ENCODE measurements at places on chromosomes 13 and 19.

- DNase-seq: no peak
Observed at GRCh38 chr13:113566227-113566561, 18.4 kb upstream of the TFDP1 start.

DNA sequence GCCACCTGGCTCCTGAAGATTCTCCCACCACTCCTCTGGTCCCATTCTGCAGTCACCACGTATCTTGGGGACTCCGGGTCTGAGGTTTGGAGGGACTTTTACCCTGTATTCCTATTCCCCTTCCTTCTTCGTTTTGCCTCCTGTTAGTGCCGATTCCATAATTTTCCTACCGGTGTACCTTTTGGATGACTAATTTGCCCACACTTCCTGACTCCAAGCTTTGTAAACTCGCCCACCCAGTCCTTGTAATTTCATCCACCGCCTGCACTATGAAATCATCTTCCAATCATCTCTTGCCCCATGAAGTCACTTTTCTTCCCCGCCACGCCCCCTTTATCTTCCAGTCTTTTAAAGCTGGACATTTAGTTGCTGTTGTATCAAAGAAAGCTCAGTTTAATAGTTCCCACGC is 572 bp downstream of the UCHL3 start:
- peak; percentile 54 for DNase-seq

GRCh38 chr13:82817133-82817532 is 1065.1 kb downstream of the SLITRK1 start:
- no peak for DNase-seq

DNA sequence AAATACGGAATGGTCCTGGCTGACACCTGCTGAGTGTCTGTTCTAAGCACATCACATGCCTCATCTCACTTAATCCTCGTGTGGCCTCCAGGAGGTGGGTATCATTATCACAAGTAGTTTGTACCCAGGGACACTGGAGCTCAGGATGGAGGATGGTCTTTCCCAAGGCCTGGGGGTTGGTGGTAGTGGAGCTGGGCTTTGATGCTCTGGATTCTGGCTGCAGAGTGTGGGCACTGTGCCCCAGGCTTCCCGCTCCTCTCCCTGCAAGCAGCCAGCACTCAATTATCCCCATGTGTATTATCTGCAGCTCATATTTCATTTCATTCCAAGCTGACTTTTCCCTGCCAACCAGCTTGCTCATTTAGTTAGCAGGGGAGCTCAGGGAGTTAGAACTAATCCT is 52.1 kb downstream of the SIAH3 start:
- DNase-seq: peak; percentile 26

- DNase-seq: no peak
Observed at GRCh38 chr13:50241479-50241878, 226.2 kb downstream of the KCNRG start.

DNA sequence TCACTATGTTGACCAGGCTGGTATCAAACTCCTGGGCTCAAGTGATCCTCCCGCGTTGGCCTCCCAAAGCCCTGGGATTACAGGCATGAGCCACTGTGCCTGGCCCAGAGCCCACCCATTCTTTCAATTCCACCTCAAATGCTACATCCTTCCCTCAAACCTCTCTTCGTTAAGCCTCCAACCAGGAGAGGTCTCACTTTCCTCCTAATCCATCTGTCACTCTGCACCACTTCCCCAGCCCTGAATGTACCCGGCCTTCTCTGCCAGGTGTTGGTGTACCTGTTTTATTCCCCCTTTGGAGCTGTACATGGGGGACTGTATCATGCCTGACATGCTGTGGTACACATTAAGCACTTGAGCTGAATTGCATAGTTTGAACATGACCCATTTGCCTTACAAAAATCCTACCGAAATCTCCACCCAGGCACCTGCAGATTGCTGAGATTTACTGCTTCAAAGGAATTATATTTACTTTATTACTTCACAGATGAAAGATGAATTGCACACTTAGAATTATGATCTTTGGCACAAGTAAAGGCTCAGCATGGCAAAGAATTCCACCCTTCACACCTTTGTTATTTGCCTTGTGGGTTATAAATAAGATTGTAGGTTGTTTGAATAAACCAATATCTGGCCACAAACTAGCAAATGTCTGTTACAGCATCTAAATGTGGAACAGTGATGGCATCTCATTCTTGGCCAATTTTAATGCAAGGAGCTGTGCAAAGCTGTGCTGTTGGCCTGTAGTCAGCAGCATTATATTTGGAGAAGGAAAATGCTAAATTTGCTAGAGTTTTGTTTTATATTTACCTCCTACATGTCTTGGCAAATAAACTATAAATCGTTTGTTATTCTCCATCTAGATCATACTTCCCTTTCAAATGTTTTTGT is 15.6 kb upstream of the WASF3 start:
- no peak for DNase-seq

DNA sequence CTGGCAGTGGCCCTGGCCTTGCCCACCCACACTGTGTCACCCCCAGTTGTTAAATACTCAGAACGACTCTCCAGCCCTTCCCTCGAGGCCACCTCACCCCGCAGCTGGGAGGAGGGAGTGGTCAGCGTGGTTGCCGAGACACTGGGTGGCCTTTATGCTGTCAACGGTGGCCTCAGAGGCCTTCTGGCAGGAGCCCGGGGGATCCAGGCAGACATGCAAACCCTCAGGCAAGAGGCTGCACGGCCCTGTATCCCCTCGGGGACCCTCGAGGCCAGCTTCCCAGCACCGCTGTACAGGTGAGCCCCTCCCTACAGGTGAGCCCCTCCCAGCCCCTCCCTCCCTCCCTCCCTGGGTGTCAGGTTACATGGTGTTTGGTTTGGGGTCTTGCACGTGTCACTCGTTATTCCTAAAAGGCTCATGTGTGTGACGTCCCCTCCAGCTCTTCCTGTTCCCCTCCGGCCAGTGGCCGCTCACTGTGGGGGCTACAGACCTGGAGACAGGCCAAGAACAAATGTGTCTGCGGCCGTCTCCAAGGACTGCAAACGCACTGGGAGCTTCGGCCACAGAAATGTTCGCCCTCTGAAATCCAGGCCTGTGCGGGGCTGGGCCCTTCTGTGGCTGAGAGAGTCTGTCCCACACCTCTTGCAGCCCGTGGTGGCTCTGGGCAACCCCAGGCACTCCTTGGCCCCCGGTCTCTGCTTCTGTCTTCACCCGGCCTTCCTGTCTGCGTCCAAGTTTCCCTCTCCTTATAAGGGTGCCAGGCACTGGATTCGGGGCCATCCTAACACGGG is at the start of gene TEKTIP1:
Gene TEKTIP1, plus strand, starts transcription at position 210 of the 791 bp plus-strand sequence. Its CDS starts 4 bp downstream, at position 214.
- DNase-seq: no peak

DNA sequence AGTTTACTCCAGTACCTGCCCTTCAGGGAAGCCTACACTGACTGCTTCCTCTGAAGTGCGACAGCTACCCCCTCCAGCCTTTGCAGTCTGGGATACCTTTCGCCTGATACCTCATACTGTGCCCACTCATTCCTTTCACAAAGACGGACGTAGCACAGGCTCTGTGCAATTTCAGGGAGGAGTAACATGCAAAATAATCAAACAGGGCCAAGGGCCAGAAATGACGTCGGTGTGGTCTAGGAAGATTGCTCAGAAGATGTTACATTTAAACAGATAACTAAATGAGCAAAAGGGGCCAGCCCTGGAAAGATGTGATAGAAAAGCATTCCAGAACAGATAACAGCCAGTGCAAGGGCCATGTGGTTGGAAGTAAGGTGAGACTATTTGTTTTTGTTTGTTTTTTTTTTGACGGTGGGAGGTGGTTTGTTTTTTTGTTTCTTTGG is 6.6 kb upstream of the DDX39A start:
- no peak for DNase-seq

GRCh38 chr13:70959035-70959775 is 851.0 kb upstream of the KLHL1 start:
- no peak for DNase-seq

- no peak for DNase-seq
Observed at GRCh38 chr13:49348751-49349150, 95.1 kb downstream of the CAB39L start.

DNA sequence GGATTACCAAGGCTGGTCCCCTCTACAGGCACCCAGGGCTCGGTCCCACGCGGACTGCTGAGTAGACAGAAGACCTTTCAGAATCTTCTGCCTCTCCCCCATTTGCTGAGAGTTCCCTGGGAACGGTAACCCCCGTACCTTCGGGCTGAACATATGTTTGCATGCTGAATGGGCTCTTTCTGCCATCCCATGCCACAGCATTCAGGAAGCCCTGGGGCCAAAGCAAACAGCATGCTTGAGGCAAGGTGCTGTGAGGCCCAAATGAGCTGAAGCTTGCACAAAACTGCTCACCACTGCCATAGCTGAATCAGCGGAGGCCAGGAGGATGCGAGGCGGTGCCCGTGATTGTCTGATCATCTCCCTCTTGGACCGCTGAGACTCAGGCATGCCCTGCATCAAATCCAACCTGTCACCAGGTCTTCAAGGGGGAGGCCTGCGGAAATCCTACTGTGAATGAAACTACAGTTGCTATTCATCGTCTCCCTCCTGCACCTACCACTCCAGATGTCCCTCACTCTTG is 16.3 kb upstream of the C19orf12 start:
- no peak for DNase-seq

GRCh38 chr13:32125751-32126150 is 94.2 kb downstream of the FRY start:
- DNase-seq: no peak

DNA sequence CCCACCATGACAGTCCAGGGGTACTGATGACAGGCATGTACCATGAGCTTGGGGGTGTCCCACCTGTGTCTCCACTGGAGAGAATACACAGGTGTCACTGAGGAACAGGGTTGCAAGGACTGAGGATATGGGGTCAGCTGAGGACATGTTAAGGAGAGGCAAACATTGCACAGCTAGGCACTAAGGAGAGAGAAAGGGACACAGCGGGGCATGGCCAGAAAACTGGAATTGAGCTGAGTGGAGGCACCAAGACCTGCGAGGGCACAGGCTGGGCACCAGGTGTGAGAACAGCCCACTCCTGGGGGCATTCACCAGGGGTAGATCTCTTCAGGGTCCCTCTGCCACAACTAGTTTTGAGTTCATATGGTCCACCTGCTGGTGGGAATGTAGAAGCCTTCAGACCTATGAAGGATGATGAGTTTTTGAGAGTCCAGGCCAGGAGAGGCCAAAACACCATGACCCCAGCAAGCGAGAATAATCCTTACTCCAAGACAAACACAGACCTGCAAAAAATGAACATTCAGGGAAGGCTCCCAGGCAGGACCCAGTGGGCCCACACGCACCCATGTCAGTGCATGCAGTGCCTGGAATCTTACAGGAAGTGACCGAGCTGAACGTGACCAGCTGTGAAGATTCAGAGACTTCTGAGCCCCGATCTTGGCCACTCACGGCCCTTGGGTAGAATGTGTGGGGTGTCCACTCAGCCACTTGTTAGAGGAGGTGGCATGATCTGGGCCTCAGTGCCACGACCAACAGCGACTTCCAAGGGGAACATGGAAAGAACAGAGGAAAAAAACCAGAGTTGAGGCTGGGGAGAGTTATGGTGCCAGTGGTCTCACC is 1.4 kb upstream of the ZNF584 start:
- no peak for DNase-seq

- DNase-seq: no peak
Observed at GRCh38 chr13:32968316-32968715, 47.9 kb upstream of the KL start.

- peak; percentile 36 for DNase-seq
Observed at GRCh38 chr19:9913237-9914000, 22.9 kb downstream of the OLFM2 start.

- peak; percentile 18 for DNase-seq
Observed at GRCh38 chr19:39677961-39678889, 22.5 kb downstream of the LGALS16 start.

GRCh38 chr19:14487370-14488125 is 8.4 kb downstream of the GIPC1 start:
- DNase-seq: no peak

DNA sequence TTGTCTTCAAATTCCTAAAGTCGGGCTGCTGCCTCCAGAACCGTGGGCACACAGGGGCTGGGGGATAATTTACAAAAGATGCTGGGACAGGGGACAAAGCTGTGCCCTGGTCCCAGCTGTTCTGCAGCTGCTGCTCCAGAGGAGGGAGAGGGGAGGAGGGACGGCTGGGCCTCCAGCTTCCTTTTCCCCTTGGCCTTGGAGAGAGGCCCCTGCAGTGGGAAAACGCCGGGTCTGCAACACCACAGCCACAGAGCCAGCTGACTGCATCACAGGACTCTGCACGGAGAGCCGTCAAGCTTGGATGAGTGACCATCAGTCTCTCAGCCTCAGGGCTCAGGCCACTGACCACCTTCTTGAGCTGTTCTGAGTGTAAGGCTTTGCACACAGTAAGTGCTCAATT is 6.1 kb downstream of the DOCK6 start:
- peak; percentile 89 for DNase-seq

DNA sequence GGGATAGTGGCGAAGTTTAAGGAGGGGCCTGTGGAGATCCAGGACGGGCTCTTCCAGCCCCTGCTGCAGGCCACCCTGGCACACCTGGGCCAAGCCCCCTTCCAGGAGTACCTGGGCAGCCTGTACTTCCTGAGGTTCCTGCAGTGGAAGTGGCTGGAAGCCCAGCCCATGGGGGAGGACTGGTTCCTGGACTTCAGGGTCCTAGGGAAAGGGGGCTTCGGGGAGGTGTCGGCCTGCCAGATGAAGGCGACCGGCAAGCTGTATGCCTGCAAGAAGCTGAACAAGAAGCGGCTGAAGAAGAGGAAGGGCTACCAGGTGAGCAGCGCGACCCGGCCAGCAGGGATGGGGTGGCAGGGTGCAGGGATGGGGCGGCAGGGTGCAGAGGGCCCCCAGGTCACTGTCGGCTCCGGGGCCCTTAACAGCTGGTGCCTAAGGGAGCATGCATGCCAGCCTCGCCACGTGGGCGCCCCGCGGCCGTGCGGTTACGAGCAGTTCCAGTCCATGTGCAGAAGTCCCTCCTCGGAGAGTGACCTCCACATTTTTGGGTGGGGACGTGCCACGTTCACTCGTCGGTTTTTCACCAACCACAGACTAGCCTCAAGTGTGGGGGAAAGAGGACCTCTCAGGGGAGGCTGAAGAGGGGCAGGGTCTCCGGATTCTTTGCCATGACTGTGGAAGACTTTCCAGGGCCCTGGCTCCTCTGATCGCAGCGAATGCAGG is 912 bp downstream of the GRK1 start:
- DNase-seq: no peak

DNA sequence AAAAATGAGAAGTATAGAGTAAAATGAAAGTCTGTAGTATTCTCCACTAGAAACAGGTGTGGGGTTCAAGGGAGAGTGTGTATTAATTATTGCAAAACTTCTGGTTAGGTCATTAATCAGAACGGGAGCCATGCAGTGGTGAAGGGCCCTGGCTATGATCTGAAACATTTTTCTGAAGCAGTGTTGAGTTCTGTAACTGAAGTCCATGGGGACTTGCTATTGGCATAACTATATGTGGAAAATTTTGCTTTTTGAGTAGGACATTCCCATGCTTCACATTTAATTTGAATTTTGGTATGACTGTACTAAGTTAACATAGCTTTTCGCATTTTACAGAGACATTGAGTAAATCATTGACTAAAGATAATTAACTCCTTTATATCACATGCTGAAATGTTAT is 67.5 kb downstream of the LRCH1 start:
- DNase-seq: no peak

- DNase-seq: no peak
Observed at GRCh38 chr19:11971041-11971440, 6.2 kb downstream of the ZNF763 start.

- DNase-seq: no peak
Observed at GRCh38 chr13:74221752-74222151, 87.5 kb upstream of the KLF12 start.
